ENCODE measurements at places on chromosomes 3 and 15.

- no peak for DNase-seq
These were observed 2.5 kb downstream of the RSL24D1 start for GRCh38 chr15:55194256-55194655.

DNA sequence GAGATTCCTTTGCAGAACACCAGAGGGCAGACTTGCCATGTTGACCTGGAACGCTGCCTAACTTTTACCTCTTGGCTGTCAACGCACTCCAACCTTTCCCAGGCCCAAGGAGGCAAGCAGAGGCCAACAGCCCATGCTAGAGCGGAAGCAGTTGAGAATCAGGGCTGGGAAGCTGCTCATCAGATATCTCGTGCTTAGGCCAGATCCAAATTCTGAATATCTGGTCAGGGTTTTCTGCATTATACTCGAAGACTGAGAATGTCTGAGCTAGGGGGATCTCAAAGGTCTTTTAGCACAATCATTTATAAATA lies 2.5 kb downstream of the XIRP1 start:
- peak; percentile 66 for DNase-seq

DNA sequence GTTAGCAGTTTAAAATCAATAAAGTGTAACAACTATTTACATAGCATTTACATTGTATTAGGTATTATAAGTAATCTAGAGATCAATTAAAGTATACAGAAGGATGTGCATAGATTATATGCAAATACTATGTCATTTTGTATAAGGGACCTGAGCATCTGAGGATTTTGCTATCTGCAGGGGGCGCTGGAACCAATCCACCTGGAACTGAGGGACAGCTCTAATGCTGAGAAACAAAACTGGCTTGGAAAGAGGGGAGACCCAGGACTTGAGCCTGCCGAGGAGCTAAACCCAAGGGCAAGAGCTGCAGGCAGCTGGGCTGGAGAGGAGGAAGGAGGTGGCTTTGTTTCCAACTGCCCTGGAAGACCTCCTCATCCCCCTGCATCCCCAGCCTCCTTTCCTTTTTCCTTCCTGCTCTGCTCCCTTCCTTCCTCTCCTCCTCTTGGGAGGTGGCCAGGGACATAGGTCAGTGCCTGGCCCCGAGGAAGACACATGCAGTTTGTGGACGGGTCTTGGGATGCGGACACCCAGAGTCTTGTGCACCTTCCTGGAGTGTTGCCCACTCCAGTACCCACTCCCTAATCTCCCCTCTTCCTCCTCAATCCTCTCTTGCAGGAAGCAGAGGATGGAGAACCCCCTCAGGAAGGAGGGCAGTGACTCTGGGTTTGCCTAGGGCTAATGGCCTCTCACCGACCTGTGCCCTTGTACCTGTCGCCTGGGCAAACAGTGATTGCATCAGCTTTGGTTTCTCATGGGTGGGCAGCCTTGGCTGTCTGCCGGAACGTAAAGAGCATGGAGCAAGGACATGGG lies 825 bp upstream of the RTP3 start:
- DNase-seq: no peak

GRCh38 chr3:128215800-128216495 lies 62.7 kb downstream of the EEFSEC start:
- no peak for DNase-seq

DNA sequence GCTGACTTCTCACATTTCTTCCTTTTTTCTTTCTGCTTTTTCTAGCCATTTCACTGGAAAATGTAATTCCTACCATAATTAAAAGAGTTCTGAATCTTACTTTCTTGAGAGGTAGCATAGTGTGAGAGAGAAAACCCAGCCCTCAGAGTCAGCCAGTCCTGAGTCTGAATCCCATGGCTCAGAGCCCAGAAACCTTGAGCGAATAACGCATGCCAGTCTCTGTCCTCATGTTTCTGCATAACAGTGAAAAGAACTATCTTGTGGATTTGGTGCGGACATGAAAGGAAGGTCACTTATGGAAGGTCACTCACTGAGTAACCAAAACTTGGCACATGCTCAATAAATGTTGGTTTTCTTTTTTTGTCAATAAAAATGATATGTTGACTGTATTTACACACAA lies 29.3 kb upstream of the SLCO3A1 start:
- DNase-seq: no peak

- peak; percentile 2 for DNase-seq
These were observed 58.9 kb downstream of the CNOT10 start for GRCh38 chr3:32743934-32744333.

DNA sequence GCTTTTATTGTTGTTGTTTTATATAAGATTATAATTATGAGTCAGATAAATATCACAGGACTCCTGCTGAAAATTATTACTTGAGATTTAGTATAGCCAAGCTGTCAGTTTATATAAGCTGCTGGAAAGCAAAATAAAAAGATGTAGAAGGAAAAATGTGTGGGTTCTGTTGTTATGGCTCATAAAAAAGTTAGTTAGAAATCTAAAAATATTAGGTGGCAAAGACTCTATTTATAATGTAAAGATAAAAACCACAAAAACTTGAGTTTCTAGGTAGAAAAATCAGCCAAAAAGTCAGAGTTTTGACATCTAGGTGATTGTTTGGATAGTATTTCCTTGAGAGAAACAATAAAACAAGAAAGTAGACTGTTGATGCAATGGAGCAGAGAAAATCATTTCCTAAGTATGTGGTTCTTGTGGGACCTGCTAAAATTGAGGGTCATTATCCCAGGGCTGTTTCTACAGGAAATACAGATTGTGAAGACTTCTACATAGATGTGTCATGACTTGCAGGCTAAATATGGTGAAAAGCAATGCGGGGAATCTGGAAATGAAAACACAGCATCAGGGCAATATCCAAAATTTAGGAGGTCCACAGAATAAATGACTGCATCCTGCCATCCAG lies 1109.6 kb upstream of the CADM2 start:
- DNase-seq: no peak

DNA sequence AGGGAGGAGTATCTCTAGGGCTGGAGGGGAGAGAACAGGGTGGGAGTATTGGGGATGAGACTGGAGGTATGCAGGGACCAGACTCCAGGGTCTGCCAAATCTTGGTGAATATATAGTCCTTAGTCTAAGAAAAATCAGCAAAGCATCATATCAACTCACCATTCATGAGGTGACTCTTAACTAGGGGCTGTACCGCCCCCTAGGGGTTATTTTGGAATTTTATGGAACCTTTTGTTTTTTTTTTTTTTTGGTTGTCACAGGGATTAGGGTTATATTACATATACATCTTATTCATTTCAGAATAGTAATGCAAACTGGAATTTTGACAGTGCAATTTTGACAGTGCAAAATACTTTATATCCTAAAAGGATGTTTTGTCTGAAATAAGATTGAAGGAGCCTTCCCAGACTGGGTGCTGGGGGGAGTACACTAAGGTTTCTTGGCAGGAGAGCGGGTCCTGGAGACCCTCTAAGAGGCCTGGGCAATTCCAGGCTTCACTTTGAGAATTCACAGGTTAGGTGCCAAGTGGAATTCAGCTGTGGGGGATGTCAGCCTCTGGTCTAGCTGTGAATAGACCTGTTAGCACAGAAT lies 7.5 kb downstream of the CMTM7 start:
- peak; percentile 55 for DNase-seq

DNA sequence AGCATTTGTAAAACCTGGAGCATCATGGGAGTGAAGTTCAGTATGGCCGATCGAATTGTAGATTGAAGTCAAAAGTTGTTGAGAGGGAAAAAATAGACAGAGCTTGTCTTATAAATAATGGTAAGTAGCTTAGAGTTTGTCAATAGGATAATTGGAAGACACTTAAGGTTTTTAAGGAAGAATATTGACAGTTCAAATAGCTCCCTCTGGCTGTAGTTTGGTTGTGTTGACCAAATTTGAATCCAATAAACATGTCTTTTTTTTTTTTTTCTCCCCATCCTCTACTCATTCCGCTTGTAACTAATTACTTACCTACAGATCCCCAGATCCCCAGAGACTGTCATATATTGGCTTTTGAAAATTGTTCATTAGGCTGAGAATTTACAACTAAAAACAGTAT lies 677.0 kb downstream of the AGBL1 start:
- DNase-seq: no peak

- peak; percentile 54 for DNase-seq
These were observed 107.6 kb upstream of the FXR1 start for GRCh38 chr3:180804916-180805315.

- DNase-seq: peak; percentile 67
These were observed 69.8 kb downstream of the FGF7 start for GRCh38 chr15:49492830-49493229.

- DNase-seq: no peak
These were observed 200.7 kb downstream of the TIGIT start for GRCh38 chr3:114494498-114494897.

DNA sequence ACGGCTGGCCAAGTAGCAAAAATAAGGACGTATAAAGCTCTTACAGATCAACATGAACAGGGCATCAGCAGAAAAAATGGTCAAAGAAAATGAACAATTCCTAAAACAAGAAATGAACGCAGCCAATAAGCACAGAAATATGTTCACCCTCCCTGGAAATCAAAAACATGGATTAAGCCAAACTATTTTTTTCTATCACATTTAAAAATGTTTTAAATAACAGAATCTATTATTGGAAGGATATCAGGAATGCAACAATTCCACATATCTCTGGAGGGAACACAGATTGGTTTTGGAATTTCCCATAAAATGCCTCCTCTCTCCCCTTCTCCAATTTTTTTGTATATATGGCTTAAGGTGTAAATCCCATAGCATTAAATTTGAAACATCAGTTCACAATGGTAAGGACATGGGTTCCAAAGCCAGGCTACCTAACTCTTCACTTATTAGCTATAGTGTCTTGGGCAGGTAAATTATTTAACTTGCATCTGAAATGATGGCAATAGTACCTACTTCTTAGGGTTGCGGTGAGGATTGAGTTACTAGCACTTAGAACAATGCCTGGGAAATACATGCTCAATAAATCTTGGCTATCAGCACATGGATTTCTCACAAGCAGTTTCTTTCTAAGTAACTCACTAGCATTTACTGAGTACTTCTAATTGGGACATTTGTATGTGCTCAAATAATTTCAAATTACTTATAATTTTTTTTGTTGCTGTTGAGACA lies 10.1 kb downstream of the UACA start:
- peak; percentile 48 for DNase-seq

GRCh38 chr15:32959077-32959476 lies 235.4 kb downstream of the FMN1 start:
- DNase-seq: peak; percentile 76

- peak; percentile 99 for DNase-seq
These were observed 79.6 kb downstream of the TP63 start for GRCh38 chr3:189710620-189711402.

DNA sequence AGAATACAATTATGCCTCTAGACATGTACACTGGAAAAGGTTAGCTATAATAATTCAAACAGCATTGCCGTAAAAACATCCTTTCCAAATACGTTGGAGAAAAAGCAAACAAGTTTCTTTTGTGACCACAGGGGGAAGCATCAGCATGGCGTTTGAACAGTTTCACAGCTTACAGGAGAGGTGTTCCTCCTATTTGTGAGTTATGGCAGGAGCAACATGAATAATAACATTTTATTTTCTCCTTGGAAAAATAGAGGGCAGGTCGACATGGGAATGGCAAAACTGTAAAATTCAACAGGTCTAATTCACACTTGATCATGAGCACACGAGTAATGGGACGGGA lies 39.7 kb upstream of the GADL1 start:
- DNase-seq: peak; percentile 56

DNA sequence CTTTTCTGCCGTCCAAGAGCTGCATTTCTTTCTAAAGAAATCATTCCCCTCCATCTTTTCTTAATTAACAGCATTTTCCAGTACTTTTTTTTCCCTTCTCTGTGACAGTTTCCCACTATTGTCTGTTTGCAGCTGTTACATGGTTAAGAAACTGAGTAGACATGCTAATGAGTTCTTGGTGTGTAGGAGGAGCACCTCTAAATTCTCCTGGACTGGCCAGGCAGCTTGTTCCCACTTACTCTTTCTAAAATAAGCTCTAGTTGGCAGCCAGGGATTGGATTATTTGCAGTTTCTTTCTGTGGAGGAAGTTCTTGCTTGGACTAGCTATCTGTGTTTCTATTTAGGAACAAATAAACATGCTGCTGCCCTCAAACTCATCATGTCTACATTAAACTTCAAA lies 235.1 kb upstream of the GAP43 start:
- DNase-seq: peak; percentile 27
